ENCODE measurements at places on chromosomes 5 and 9.

GRCh38 chr5:175444060-175444904 lies at the start of gene DRD1:
Gene DRD1 (minus strand): TSS chr5:175444182. CDS start chr5:175443099, 1,083 bp downstream.
- DNase-seq, result no peak

DNA sequence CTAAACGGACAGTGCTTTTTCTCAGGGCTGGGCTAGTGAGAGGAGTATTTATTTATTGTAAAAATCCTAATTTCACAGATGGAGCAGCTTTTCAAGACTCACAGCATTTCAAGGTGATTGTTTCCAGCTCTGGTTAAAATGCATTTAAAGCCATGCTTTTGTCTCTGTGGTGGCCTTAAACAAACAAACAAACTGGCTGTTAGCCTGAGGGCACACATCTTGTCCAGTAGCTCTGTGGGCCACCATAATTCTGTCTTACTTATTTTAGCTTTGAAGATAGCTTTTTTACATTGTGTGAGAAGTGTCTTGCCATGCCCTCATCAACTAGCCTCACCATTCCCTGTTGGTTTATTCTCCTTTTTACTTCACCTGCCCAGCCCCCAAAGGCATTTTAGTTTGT lies 218.2 kb downstream of the PSAT1 start:
- DNase-seq, result no peak

DNA sequence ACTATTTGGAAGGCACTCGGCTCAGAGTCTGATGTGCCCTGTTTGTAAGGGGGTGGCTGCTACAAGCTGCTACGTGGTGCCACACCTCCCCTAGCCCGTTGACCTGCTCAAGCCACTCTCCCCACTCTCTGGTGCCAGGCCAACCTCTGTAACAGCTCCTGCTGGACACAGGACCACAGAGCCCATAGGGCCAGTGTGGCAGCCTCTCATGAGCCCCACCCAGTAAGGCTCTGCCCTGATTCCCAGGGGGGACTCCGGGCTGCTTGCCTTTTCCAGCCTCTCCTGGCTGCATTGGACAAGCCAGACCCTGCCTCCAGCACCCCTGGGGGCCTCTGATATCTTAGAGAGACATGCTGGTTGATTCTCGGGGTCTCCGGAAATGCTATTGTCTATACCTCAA lies 53.3 kb upstream of the ANGPTL2 start:
- no peak for DNase-seq

DNA sequence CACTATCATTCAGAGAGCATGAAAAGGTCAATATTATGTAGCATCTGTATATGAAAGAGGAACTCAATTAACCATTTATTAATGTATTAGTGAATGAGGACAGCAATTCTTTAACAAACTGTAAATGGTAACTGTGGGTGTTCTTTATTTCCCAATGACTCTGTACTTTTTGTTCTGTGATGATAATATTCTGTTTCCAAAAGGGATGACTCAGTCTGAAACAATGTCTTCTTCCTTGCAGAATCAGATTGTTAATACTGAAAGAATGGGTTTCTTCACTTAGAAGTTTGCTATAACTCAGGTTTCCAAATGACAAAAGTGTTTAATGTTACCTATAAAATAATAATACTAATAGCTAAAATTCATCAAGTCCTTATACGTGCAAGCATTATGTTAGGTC lies 1518.7 kb upstream of the WWC1 start:
- DNase-seq, result no peak

DNA sequence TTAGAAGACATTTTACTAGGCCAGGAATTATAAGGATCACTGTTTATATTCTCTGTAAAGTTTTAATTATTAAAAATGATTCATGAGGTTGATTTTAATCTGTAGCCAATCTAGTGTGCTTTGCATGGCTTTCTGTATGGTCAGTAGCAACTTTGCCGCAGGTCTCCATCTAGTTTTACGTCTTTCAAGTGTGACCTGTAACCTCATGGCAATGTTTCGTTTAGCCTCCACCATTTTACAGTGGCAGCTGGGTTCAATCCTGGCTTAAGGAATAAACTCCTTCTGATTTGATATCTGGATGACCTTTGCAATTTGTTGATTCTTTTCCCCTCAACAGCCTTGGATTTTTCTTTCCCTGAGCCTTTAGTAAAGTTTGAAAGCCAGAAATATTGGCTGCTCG lies 434.5 kb upstream of the CDH9 start:
- no peak for DNase-seq

DNA sequence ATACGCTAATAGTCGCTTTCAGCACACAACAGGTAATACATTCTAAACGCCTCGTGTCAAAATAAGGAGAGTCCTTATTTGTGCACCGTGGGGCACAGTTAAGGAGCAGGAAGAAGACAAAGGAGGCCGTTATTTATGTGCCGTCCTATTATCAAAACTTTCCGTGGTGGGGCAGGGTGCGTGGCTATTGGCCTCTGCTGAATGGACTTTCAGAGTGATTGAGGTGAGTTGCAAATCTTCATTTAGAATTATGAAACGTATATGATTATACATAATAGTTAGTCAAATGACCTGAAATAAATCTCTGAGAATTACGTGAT lies 833 bp downstream of the C5orf24 start:
- no peak for DNase-seq

- DNase-seq, result peak; percentile 57
Measured at GRCh38 chr9:34591248-34591916, 1.9 kb upstream of the CNTFR start.

GRCh38 chr5:16856531-16856930 lies 79.6 kb downstream of the MYO10 start:
- no peak for DNase-seq

DNA sequence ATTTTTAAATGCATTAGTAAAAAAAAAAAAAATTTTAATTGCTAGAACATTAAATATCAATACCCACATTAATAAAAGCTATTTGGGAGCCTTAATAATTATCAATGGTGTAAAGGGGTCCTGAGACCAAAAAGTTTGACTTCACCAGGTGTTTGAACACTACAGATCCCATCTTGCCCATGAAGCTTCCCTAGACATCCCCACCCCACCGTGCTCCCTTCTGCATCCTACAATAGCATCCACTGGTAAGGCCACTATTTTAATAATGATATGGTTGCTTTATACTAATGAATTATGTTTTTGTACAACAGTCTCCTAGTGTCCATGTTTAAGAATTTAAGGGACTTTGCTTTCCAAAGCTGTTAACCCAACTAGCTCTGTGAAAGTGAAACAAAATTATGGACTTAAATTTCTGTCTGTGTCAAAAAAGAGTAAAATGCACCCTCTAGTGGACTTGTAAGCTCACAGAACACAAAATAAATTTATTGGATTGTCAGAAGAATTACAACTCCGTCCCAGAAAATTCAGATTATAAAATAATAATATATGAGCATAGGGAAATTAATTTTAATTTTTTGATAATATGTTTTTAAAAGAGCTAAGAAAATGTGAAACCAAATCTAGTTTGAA lies 76.0 kb downstream of the ARL15 start:
- DNase-seq, result peak; percentile 63

GRCh38 chr9:107375651-107376369 lies 92.7 kb downstream of the RAD23B start:
- no peak for DNase-seq

GRCh38 chr9:75979362-75979761 lies 88.9 kb downstream of the PCSK5 start:
- DNase-seq, result no peak

DNA sequence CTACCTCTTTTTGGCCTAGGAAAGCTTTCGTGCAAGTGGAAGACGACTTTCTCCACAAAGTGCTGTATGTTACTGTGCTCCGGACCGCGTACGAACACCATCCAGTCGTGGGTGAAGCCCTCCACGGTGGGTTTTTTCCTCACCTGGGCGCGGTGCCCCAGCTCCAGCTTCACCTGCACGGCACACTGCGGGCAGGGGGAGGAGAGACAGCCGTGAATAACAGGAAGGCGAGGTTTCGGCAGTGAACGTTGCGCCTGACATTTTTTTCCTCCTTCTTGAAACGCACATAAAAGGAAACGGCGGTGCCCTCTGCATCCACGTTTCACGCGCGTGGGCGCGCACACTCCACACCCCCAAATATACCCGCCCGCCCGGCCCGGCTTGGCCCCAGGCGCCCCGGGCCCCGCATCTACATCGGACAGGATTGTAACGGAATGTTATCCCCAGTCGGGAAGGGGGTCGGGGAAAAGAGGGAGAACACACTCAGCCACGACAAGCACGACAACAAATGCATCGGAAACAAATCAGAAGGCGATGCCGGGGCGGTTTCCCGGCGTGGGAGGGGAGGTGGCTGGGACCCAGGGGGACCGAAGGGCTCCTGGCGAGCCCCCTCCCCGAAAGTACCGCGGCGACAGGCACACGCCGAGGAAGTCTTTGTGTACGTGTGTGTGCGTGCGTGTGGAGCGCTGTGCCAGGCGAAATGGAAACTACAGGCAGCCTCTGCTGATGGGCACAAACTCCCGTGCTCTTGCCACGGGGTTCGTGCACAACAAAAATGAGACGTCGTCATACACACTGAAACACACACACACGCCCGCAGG lies 1.4 kb downstream of the MLLT3 start:
- DNase-seq, result no peak

DNA sequence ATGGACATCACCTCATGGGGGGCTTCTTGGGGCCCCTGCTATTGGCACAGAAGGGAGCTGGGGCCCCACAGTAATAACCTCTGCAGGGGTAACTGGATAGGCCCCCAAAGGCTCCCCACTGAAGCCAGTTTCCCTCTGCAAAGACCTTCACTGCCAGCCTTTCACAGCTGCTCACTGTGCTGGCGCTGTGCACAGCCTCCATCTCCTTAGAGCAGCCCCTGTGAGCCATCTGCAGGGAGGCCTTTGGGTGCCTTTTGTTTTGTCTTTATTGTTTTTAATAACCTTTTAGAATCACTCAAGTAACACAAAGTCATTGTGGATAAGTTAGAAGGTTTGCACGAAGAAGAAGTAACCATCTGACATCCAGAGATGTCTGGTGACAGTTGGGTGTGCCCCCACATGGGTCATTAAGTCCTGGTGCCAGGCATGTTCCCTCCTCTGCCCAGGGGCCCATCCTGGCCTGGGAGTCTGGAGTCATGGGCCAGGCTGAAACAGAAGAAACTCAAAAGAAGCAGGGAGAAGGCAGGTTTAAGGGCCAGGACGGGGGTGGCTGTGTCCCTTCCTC lies 42.7 kb downstream of the NCS1 start:
- peak; percentile 7 for DNase-seq

- no peak for DNase-seq
Measured at GRCh38 chr5:31850981-31851689, 212.2 kb downstream of the PDZD2 start.

- DNase-seq, result peak; percentile 34
Measured at GRCh38 chr9:4048441-4048840, 251.4 kb downstream of the GLIS3 start.

- no peak for DNase-seq
Measured at GRCh38 chr9:107862881-107863280, 373.3 kb upstream of the KLF4 start.

- DNase-seq, result no peak
Measured at GRCh38 chr9:96067004-96067403, 191.5 kb downstream of the ERCC6L2 start.

DNA sequence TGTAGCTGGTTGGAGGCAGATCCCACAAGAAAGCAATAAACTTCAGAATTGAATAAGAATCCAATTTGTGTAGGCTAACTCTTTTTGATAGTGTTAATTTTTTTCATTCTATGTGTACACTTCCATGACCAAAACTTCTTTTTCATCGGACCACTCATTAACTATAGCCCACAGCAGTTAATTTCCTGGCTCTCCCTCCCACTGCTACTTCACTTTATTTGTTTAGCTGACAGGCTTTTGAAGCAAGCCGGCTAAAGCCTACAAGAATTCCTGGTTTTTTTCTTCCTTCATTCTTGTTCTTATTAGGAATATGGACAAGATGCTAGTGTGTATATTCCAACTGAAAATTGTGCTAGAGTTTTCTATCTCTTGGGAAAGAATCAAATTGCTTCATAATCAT lies 329.2 kb upstream of the CCNH start:
- DNase-seq, result no peak

DNA sequence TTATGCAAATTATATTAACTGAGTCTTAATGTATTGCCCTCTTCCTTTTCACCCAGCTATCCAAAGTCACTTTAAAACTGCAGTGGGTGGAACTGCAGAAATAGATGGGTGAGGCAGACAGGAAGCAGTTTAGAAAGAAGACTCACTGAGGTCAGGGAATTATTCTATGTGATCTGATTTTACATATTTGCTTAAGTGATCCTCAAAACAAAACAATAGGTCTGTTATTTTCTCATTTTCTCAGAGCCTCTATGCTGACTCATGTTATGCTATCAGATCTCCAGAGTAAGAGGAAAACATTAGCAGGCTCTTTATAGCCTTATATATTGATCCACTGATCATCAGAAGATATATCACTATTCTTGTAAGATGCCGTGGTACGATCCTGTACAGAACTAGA lies 63.5 kb downstream of the MRPS27 start:
- DNase-seq, result no peak

GRCh38 chr5:38831909-38832308 lies 13.9 kb upstream of the OSMR start:
- DNase-seq, result no peak

DNA sequence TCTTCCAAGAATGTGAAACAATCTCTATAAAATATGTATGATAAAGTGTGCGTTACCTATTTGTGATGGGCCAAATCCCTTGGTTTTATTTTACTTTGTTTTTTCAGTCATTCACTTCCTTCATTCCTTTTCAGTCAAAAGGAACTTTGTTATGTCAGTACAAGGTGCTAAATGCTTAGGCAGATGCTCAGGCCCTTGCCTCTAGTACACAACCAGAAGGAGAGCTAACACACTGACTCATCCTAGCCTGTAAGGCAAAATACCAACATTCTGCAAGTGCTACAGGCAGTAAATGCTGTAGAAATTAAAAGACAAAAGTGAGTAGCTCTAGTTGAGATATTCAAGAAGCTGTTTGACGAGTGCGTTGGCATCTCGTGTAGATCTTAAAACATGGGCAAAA lies 49.4 kb downstream of the TRPM6 start:
- no peak for DNase-seq

DNA sequence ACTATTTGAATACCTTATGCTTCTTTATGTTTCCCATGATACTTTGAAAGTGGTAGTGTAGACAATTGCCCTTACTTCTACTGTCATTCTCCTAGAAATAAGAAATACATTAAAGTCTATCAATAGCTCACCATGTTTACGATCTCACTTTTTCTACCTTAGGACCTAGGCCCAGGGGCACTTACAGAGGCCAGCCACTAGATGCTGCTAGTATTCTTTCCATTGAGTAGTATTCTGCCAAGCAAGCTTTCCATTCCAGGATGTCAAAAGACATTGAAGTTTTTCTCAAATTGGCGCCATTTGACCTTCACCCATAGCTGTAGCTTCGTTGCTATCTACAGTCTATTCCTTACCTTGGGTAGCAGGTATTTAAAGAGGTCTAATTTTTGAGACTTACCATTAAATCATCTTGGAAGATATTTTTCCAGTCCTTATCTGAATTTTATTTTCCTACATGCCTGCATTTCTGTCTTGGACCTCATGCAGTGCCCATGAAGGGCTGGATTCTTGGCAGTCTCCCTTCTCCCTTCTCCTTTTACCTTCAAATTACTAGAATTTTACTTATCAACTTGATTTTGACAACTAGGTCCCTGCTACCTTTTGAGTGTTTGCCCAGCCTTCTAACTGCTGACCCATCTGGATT lies 246.0 kb upstream of the NUDT12 start:
- peak; percentile 53 for DNase-seq

Data from NCI-H1694 treated with DMSO at 0.1 percent for 48 hours (cell line).